ENCODE measurements at places on chromosomes 11 and 22.

- no peak overlapping the region for H3K27ac ChIP-seq
- no peaks in the 10 kb centered on the region for H3K4me1 ChIP-seq
- no peaks in the 10 kb centered on the region for H3K27me3 ChIP-seq
- DNase-seq, result no peak
- H3K36me3 ChIP-seq, result no peaks in the 10 kb centered on the region
Measured at GRCh38 chr11:7515447-7515886, 1.7 kb downstream of the PPFIBP2 start.

DNA sequence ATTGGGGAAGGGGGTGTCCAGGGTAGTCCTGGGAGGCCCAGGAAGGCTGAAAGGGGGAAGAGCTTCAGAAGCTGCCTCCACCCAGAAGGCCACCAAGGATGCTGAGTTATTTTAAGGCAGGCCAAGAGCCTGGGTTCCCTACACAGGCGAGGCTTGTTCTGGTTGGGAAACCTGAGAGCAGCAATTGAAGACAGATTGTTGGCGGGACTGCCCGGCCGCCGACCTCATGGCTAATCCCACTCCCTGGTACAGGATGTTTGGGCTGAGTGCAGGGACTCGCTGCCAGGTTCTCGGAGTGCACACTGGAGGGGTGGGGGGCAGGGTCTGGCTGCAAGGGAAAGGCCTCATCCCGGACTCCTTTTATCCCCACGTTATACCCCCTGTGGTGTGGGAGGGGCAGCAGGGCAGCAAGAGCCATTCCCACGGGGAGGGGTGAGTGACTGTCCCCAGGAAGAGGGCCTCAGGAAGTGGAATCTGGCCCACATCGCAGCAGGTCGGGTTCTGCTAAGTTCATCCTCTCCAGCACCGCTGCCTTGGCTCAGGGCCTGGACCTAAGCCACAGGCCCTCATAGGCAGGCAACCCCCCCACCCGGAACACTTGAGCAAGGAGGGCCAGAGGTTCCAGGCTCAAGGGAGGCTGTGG is 43.6 kb upstream of the PRR5 start:
- H3K27ac ChIP-seq, result no peak overlapping the region
- no peak for DNase-seq
- no peak overlapping the region for H3K4me3 ChIP-seq
- no peaks in the 10 kb centered on the region for H3K27me3 ChIP-seq

- H3K4me3 ChIP-seq, result no peak overlapping the region
- DNase-seq, result no peak
- no peaks in the 10 kb centered on the region for H3K36me3 ChIP-seq
- no peaks in the 10 kb centered on the region for H3K4me1 ChIP-seq
Measured at GRCh38 chr22:47474895-47475294, 712.4 kb downstream of the TBC1D22A start.

GRCh38 chr11:73156114-73156513 is 14.0 kb upstream of the FCHSD2 start:
- no peaks in the 10 kb centered on the region for H3K4me1 ChIP-seq
- no peak overlapping the region for H3K27ac ChIP-seq
- DNase-seq, result no peak
- H3K4me3 ChIP-seq, result no peak overlapping the region
- H3K36me3 ChIP-seq, result no peaks in the 10 kb centered on the region

DNA sequence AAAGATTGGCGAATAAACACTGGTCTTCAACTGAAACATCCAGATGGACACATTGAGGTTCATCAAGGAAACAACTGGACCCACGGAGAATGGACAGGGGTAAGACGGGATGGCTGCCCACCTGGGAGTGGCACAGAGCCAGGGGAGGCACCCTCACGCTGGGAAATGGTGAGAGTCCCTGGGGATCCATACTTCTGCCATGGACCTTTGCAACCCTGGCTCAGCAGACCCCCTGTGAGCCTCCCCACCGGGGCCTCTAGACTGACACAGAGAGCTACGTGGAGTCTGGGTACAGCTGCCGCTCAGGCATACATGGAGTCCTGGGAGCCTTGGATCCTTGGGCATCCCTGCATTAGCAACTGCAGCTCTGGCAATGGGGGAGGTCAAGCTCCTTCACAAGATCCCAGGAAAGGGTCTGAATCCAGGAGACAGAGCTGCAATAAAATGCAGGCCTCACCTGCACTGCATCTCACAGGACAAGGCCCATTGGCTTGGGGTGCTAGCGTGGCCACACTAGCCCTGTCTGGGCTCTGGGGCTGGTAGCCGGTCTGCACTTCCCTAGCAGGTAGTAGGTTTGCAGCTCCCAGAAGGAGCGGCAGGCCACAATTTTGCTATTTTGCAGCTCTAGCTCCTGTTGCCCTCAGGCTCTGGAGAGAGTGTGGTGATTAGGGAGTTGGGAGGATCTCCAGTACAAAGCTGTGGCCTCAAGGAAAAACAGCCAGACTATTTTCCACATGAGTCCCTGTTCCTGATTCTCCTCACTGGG is 496.4 kb upstream of the LRRC4C start:
- H3K4me3 ChIP-seq, result no peak overlapping the region
- no peaks in the 10 kb centered on the region for H3K4me1 ChIP-seq
- H3K27ac ChIP-seq, result no peak overlapping the region
- no peaks in the 10 kb centered on the region for H3K36me3 ChIP-seq
- H3K27me3 ChIP-seq, result no peaks in the 10 kb centered on the region
- DNase-seq, result no peak

- H3K27ac ChIP-seq, result no peak overlapping the region
- H3K4me1 ChIP-seq, result no peaks in the 10 kb centered on the region
- H3K36me3 ChIP-seq, result no peaks in the 10 kb centered on the region
- H3K27me3 ChIP-seq, result no peaks in the 10 kb centered on the region
Measured at GRCh38 chr22:49725516-49725915, 102.2 kb downstream of the BRD1 start.

DNA sequence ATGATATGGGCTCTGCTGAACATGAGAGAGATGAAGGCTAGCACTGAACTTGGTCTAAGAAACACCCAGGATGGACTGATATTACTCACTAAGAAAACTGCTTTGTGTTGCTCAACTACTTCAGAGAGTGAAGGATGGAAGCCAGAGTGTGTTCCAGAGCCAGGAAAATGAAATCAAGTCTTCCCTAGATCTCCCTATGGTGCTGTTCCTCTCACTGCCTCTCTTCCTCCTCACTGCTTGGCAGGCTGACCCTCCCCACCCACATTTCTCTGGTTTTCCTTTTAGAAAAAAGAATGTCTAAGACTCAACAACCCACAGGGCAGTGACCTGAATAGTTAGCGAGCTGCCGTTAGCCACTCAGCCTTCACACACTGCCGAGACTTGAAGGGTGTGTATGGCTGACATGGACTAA is 65.6 kb downstream of the CCDC81 start:
- no peak overlapping the region for H3K27ac ChIP-seq
- H3K4me3 ChIP-seq, result no peak overlapping the region
- H3K27me3 ChIP-seq, result no peaks in the 10 kb centered on the region
- H3K36me3 ChIP-seq, result no peaks in the 10 kb centered on the region
- DNase-seq, result no peak

- H3K4me1 ChIP-seq, result no peaks in the 10 kb centered on the region
- no peak for DNase-seq
- H3K27ac ChIP-seq, result no peak overlapping the region
- no peak overlapping the region for H3K4me3 ChIP-seq
Measured at GRCh38 chr11:74377689-74378088, 20.5 kb downstream of the PGM2L1 start.
